ENCODE measurements at places on chromosomes 1 and 21.

DNA sequence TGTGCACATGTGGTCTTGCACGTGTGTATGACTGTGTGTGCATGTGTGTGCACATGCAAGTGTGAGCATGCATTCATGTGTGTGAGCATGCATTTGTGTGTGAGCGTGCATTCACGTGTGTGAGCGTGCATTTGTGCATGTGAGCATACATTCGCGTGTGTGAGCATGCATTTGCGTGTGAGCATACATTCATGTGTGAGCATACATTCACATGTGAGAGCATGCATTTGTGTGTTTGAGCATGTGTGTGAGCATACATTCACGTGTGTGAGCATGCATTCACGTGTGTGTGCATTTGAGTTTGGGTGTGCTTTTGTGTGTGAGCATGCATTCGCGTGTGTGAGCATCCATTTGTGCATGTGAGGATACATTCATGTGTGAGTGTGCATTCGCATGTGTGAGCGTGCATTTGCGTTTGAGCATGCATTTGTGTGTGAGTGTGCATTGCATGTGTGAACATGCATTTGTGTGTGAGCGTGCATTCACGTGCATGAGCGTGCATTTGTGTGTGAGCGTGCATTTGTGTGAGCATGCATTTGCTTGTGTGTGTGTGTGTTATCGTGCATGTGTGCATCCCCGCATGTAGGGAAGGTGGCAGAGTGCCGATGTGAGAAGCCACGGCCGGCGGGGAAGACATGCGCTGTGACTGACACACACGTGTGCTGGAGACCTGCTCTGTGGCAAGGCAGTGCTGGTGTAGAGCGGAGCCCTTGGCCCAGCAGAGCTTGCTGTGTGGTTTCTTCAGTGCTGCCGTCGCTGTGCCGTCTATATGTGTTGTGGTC is 18.2 kb downstream of the ITGB2 start:
- DNase-seq, result no peak

DNA sequence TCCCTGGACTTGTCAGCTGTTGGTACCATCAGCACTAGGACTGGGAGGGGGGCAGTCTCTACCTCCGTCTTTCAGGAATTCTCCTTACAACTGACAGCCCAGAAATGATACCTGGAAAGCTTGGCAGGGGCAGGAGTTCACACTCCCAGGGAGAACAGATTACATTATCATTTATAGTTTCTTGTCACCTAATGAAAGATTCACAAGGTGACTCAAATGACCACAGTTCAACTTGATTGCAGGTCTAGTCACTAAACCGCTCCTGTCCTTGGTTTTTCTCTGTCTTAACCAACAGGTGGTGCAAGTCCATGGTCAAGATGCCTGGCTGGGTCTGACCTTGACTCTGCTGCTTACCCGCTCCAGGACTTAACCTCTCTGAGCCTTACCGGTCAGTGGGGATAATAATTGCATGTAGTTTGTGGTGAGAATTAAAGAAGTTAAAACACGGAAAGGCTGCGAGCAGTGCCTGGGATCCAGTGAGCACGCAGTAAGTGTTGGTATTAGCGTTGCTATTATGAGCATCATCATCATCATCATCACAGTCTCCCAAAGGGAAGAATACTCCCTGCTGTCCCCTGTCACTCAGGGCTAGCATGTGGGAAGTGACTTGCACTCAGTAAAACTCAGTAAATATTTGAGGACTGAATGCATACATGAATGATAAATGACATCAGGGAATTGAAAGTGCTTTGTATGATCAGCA is 125.3 kb upstream of the CD34 start:
- DNase-seq, result no peak

DNA sequence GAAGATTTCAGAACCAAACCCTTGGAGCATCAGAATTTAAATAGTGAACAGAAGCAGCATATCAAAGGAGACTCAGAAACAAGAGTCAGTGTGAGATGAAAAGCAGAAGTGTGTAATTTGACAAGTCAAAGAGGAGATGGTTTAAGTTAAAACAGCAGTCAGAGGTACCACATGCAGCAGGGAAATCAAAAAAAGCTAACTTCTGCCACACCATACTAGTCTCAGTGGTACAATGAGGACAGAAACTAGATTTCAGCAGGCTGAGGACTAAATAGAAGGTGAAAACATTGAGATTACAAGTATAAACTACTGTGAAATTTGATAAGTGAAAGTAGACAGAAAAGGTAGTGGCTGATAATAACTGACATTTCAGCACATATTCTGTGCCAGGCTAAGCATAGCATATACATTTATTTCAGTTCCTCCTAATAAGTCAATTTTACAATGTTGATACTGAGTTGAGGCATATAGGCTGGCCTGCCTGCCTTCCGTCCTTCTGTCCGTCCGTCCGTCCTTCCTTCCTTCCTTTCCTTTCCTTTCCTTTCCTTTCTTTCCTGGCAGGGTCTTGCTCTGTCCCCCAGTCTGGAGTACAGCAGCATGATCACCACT is 12.6 kb downstream of the SUCO start:
- DNase-seq, result no peak

- DNase-seq, result no peak
Observed at GRCh38 chr1:200869753-200870391, 2.9 kb upstream of the GPR25 start.

- no peak for DNase-seq
Observed at GRCh38 chr1:198465201-198466144, 75.0 kb downstream of the ATP6V1G3 start.

DNA sequence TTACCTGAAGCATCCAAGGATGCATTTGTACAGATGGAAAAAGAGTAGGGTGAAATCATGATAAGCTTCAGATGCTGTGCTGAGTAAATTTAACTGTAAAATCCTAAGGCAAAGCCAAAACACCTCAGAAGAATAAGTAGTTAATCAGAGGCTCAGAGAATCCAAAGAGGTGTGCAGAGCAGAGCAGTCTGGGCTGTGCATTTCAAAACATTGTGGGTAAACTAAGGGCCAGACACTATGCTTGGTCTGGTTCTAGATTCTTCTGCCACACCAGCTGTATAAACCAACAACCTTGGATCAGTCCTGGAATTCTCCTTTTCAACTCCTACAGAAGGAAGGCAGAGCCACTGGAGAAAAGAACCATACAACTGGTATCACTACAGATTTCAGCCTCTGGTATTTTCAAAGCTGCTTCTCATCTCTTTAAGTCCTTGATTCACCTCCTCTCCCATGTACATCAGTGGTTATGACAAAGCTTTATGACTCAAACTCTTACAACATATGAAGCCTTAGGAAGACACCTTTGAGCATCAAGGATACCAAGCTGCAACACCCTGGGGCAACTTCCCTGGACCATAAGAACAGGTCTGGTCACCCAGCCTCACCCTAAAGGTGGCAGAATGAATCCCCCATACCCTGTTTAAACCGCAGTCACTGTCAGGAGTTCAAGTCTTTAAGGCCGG is 11.6 kb upstream of the HIPK1 start:
- DNase-seq, result no peak

DNA sequence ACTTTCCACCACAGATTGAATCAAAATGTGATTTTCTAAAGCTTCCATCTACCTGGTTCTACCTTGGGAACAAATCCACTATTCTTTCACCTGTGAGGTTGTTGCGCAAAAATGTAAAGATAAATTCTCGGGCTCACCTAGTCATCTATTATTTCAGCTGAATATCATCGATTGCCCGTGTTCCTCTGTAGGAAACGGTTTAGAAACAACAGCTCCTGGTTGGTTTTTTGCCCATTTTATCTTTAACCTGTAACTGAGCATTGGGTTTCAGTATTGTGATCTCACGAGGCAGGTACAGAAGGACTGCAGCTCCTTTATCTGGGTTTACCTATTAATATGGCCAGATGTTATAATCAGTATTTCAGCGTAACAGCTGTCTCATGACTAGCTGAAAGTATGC is 52.9 kb upstream of the LRRC8C start:
- DNase-seq, result no peak

- DNase-seq, result no peak
Observed at GRCh38 chr1:35454616-35455015, 102.6 kb downstream of the KIAA0319L start.

- no peak for DNase-seq
Observed at GRCh38 chr1:72567521-72567920, 285.2 kb upstream of the NEGR1 start.

- DNase-seq, result no peak
Observed at GRCh38 chr1:50704126-50704525, 255.9 kb downstream of the FAF1 start.
